ENCODE measurements at places on chromosomes 4 and X.

- DNase-seq = no peak
Measured at GRCh38 chr4:25107827-25108516, 52.3 kb downstream of the SEPSECS start.

DNA sequence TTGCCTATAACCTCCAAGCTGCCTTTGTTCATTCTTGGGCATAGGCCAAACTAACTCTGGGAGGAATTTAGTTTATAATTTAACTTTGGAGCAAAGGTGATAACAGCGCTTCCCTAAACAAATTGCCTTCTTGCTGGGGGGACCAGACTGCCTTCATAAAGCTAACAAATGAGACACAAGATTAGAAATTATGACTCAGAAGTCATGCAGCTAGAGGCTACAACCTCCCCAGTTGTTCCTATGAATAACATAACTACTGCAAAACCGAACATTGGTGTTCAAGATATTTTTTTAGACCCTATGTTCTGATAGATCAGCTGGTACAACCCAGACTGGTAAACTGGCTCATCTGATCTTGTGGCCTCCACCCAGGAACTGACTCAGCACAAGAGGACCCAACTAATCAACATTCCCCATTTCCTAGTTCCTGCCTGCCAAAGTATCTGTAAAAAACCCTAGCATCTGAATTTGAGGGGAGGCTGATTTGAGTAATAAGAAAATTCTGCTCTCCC is 22.0 kb upstream of the TMPRSS11B start:
- DNase-seq = no peak

DNA sequence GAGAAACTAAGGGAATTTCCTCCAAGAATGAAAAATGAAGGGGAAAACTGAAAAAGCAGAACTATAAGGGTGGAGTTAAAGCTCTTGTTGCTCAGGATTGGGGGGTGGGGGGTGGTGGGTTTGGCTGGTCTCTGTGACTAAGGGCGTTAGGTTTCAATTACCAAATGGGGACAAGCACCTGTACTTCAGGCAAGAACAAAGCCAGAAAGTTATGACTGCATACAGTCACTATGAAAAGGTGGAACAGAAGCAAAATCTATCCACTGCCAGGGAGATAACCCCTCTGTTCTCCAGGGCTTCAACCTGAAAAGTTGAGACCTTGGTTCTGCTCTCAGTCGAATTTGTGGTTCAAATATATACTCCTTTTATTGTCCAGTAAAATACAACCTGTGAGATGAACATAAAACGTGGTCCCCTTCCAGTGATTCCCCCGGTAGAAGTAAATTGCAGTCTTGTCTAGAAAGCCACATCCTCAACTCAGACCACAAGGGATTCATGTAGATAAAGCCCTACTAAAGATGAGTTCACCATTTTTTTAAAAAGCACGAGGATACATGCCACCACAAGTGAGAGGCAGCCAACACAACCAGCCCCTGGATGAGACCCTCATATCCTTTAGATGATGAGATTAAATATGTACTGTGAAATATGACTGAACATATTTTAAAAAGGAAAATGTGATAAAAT is 257.1 kb upstream of the RPS6KA3 start:
- peak; percentile 23 for DNase-seq

DNA sequence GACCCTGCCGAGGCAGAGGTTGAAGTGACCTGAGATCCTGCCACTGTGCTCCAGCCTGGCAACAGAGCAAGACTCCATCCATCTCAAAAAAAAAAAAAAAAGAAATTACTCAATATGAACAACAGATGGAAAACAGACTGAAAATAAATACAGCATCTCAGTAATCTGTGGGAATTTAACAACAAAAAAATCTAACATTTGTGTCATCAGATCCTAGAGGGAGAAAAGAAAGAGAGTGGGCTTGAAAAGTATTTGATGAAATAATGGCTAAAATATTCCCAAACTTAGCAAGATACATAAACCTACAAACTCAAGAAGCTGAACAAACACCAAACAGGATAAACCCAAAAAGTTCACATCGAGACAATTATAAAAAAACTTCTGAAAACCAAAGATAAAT is 84.7 kb downstream of the CENPC start:
- no peak for DNase-seq

- DNase-seq = no peak
Measured at GRCh38 chr4:183838987-183839712, 66.0 kb upstream of the STOX2 start.

GRCh38 chrX:113793563-113793962 is 790.3 kb upstream of the HTR2C start:
- no peak for DNase-seq

- no peak for DNase-seq
Measured at GRCh38 chr4:7390336-7390735, 44.4 kb downstream of the PSAPL1 start.

DNA sequence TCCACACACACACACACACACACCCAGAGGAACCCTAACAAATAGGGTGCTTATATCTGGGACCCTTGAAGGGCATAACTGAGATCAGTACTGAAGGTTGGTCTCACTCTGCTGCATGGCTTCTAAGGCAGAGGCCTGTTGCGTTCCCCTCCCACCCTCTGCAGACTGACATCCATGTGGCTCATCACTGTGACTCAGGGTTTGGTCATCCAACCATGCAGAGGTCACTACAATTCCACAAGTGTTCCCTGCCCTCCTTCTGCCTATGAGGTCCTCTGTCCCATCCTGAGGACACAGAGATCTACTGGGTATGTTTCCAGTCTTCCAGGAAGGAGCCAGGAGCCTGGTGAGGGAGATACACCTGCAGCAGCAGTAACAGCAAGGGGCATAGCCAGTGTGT is 55.8 kb downstream of the XAGE2 start:
- DNase-seq = no peak

DNA sequence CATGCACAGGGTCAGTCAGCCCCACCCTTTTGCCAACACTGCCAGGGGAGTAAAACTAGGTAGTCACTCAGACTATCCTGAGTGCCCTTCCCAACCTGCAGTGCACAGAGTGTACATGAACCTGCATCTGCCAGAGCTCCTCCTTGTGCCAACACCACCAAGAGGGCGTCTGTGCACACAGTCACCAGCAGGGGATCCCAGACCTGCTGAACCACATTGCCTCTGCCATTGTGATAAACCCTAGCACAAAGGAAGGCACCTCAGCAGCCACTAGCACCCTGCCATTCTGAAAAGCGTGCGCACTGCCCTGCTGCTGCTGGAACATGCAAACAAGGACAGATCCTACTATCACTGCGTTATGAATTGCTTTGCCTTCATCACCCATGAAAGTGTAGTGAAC is 247.8 kb upstream of the POU3F4 start:
- no peak for DNase-seq

DNA sequence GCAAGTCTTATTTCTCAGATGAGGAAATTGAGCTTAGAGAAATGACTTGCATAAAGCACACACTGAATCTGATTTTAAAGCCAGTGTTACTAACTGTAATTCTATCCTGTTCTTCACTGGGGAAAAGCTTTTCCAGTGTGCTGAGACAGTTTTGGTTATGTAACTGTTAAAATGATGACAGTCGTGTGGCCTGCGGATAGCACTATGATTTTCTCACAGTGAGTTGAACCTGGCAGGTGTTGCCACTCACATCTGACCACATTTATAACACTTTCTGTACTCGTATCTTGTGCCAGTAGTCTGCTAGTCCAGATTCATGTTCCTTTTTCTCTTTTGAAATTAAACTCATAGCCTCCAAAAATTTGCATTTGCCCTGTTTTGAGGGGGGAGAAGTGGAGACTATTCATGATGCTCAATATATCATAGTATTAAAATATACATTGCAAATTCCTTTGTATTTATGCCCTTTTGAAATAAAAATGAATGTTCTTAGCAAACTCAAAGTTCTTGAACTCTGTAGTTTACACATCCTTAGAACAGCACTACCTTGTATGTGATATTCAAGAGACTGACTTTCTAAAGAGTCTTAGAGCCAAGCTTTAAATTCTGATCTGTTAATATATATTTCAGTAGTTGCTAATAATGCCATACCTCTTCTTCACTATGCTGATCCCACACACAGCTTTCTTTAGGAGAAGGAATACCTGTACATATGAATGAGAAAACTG is 132.3 kb downstream of the PDLIM5 start:
- DNase-seq = no peak

- no peak for DNase-seq
Measured at GRCh38 chrX:46383006-46383405, 162.2 kb downstream of the ZNF674 start.

GRCh38 chr4:41303372-41304118 is 46.8 kb downstream of the UCHL1 start:
- DNase-seq = no peak

GRCh38 chr4:16916719-16917337 is 18.4 kb upstream of the LDB2 start:
- DNase-seq = peak; percentile 82

DNA sequence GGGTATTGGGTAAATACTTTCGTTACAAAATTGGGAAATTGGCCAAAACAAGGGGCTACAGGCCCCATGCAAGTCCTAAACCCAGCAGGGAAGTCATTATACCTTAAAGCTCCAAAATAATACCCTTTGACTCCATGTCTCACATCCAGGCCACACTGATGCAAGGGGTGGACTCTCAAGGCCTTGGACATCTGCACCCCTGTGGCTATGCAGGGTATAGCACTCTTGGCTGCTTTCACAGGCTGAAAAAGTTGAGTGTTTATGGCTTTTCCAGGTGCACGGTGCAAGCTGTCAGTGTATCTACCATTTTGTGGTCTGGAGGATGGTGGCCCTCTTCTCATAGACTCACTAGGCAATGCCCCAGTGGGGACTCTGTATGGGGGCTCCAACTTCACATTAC is 326.5 kb downstream of the TEX13C start:
- DNase-seq = peak; percentile 18
